ENCODE measurements at places on chromosomes 2 and 18. TPM values are rescaled to one million over a fixed set of nuclear protein-coding genes. Genes with fewer than 3 reads are reported as not detected.

DNA sequence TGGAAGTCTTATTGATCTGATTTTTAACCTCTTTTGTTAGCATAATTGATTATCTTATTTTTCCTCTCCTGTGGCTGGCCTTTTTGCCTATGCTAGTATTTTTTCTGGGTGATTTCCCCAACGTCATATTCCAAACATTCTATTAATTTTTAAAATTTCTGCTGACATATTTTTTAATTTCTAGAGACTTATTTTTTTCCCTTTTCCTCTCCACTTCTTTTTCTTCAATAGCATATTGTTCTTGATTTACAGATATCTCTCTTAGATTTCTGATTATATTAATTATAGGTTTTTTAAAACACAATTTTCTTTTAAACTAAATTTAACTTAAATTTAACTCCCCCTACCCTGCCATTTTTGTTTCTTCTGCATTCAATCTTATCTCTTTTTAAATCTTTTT, 47.2 kb upstream of the NR4A2 start:
- H3K36me3 ChIP-seq = peaks cover 3% of the 10 kb centered on the region
- H3K27me3 ChIP-seq = no peaks in the 10 kb centered on the region
- H3K4me3 ChIP-seq = no peak overlapping the region
- no peaks in the 10 kb centered on the region for H3K4me1 ChIP-seq

DNA sequence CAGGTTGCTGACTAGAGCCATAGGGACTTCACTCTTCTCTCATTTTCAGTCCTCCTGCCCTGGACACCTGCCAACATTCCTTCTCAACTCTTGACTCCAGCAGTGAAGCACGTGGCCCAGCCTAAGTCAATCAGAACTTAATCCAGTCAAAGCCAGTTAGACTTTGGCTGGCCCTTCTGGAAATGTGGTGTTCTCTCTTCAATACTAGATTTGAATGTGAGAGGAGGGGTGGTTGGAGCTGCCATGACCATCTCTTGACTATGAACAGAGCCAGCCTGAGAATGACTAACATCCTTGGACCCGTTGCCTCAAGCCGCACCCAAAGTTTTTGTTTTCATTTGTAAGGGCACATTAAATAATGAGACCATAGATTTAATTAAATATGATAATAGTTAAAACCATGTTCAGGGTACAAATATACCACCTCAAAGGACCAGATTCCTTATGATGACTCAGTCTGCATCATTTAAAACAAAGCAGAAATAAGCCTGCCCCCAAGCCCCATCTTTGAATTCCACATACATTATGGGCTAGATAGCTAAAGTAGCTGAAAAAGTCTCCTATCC, 49.7 kb upstream of the RASGRP3 start:
- H3K36me3 ChIP-seq = no peaks in the 10 kb centered on the region
- H3K4me1 ChIP-seq = no peaks in the 10 kb centered on the region
- H3K27me3 ChIP-seq = no peaks in the 10 kb centered on the region

DNA sequence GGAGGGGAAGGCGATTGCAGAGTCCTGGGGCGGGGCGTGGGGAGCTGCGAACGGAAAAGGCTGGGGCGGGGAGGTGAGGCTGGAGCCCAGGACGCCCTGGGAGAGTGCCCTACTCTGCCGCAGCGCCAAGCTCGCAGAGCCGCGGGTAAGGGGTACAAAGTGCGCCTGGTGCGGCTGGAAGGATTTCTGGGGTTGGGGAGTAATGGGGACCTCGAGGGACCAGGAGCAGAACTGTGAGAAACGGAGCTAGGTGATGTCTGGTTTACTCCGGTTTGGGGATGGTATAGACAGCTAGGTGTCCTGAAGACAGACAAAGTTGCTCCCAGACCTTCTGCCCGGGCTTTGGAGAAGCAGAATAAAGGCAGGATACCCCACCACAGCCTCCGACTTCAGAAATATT, 718 bp upstream of the NXPH2 start:
- no peak overlapping the region for H3K27ac ChIP-seq
- H3K4me1 ChIP-seq = peaks cover 2% of the 10 kb centered on the region
- H3K4me3 ChIP-seq = peak overlapping the region; percentile 83
- peak; percentile 41 for DNase-seq

DNA sequence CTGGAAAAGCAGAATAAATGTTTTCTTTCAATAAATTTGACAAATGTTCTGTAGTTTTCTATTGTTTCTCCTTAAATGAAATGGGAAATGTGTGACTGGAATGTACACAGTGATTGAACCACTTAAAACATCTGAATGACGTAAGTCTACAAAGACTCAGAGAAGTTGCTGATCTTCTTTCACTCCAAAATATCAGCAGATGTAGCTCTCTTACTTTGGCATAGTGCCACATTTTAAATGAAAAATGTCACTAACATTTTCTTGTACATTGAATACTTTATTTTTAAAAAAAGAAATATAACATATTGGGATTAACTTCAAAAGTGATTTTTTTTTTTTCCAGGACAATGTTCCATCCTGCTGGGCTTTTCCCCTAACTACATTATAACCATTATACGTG, 565.6 kb downstream of the TMEM182 start:
- no peak overlapping the region for H3K4me3 ChIP-seq
- H3K36me3 ChIP-seq = no peaks in the 10 kb centered on the region
- H3K27me3 ChIP-seq = no peaks in the 10 kb centered on the region

- no peak overlapping the region for H3K4me3 ChIP-seq
- H3K27ac ChIP-seq = no peak overlapping the region
- peaks cover 4% of the 10 kb centered on the region for H3K36me3 ChIP-seq
- no peaks in the 10 kb centered on the region for H3K27me3 ChIP-seq
- H3K4me1 ChIP-seq = no peaks in the 10 kb centered on the region
These were observed 70.7 kb downstream of the LIPG start for GRCh38 chr18:49632588-49632987.

DNA sequence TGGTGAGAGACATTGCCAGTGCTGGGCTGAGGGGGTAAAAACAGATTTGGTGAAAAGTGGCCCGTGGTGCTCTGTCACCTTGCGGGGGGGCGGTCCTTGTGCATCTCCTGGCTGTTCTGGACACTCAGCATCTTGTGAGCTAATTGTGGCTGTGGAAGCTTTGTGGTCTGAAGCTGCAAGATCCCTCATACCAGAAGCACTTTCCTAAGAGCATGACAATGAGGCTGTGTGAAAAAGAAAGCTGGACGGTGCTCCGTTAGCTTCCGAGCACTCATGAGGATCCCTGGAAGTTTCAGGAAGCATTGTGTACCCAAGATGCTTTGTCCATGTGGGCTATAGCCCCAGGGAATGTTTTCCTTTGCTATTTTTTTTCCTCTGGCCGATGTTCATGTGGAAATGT, 74.5 kb downstream of the CABLES1 start:
- H3K27me3 ChIP-seq = no peaks in the 10 kb centered on the region
- DNase-seq = no peak
- no peak overlapping the region for H3K4me3 ChIP-seq
- peaks cover 38% of the 10 kb centered on the region for H3K36me3 ChIP-seq

DNA sequence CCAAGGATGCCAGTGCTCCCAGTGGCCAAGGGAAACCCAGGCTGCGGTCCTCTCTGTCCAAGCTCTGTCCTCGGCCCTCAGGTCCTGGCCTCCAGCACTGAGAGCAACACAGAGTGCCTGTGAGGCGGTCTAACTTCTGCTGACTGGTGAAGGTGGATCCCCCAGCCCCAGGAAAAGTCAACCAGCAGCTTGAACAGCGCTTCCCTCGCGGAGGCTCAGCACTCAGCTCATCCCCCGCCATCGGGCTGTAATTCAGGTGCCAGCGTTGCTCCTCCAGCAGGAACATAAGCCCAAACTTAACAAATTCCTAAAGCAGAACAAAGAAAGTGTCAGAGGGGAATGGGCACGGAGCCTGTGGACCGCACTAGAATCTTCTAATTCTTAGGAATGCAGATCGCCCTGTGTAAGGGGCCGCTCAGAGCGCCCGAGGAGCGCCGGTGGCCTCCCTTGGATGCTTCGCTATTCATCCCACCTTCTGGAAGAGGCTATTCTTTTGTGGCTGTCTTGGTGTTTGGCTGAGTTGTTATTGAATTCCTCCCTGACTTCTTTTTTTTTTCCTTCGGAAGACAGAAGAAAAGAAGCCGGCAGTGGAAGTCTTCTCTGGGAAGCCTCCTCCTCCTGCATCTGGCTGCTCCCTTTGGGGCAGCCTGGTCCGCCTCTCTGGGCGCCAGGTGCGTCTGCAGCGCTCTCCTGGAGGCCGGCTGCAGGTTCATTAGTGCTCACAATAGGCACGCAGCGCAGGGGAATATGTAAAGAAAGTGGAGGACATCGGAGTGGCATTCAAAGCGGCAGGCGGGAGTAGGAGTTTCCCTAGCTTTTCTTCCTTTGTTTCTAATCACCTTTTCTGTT, 905.6 kb downstream of the TSN start:
- no peaks in the 10 kb centered on the region for H3K36me3 ChIP-seq
- H3K4me3 ChIP-seq = peak overlapping the region; percentile 61
- H3K27me3 ChIP-seq = no peaks in the 10 kb centered on the region
- peak overlapping the region; percentile 92 for H3K27ac ChIP-seq
- peak; percentile 91 for DNase-seq

- peak; percentile 45 for DNase-seq
- peaks cover 2% of the 10 kb centered on the region for H3K4me1 ChIP-seq
- H3K4me3 ChIP-seq = no peak overlapping the region
- no peak overlapping the region for H3K27ac ChIP-seq
- H3K36me3 ChIP-seq = peaks cover 4% of the 10 kb centered on the region
These were observed 56.3 kb upstream of the MAPRE3 start for GRCh38 chr2:26913999-26914658.

DNA sequence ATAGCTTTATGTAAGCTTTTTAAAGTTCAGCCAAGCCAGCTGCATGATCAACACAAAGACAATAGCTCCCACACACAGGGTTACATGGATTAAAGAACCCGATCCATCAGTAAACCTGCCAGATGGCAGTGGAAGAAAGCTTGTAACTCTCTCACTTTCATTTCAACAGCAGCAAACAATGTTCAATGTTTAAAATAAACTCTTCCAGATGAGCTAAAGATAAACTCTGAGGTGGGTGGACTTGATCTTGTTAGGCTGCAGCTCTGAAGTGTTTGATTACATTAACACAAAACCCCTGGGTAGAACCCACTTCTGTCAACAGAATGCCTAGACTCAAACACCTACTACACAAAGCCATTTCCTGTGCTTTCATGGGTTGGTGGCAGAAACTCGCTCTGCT, 13.9 kb downstream of the RDH14 start:
- H3K4me1 ChIP-seq = peaks cover 3% of the 10 kb centered on the region
- H3K36me3 ChIP-seq = no peaks in the 10 kb centered on the region
- no peak overlapping the region for H3K4me3 ChIP-seq
- H3K27me3 ChIP-seq = no peaks in the 10 kb centered on the region

DNA sequence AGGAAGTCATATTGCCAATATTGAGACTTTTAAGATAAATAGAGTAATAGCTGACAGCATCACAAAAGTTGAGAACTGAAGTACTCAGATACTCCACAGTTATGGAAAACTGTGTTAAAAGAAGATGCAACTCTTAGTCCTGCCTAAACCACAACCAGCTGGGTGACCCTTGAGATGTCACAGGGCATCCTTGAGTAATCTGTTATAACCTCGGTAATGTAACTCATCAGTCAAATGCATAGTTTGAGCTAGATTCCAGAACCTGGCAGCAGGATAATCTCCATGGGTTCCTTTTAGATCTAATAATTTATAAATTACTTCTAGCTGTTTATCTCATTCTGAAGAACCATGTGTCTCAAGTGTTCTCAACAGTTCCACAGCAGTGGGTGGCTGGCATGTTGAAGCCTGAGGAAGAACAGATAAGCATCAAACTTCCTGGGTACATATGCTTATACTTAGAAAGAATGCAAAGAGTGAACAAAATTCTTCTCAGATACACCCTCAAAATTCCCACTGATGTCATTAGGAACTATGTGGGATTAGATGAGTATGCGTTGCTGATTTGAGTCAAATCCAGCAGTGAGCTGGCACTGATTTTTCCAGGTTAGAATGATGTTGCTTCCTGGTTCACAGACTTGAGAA, 304.1 kb upstream of the ERBB4 start:
- DNase-seq = no peak
- H3K4me1 ChIP-seq = no peaks in the 10 kb centered on the region
- no peak overlapping the region for H3K4me3 ChIP-seq
- no peak overlapping the region for H3K27ac ChIP-seq

DNA sequence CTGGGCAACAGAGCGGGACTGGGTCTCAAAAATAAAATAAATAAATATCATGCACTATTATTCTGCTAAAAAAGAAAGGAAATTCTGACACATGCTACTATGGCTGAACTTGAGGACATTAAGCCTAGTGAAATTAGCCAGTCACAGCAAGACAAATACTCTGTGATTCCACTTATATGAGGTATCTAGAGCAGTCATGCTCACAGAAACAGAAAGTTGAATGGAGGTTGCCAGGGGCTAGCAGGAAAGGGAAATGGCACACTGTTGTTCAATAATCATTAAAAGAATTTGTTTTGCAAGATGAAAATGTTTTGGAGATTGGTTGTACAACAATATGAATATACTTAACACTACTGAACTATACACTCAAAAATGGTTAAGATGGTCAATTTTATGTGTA, 60.8 kb downstream of the NCKAP1 start:
- H3K36me3 ChIP-seq = peaks cover 60% of the 10 kb centered on the region
- DNase-seq = no peak
- no peak overlapping the region for H3K27ac ChIP-seq
- no peak overlapping the region for H3K4me3 ChIP-seq
- H3K4me1 ChIP-seq = no peaks in the 10 kb centered on the region

ADRA2B gene
- 2.7 TPM for total RNA-seq

DAW1 gene
- total RNA-seq = not detected

KIF5C gene
- 52.9 TPM for total RNA-seq

CCDC141 gene
- 1.0 TPM for total RNA-seq

KCTD18 gene
- total RNA-seq = 3.4 TPM

SH3BP4 gene
- total RNA-seq = 93.8 TPM

SLC9A4 gene
- total RNA-seq = not detected

NT5DC4 gene
- not detected for total RNA-seq

NTSR2 gene
- not detected for total RNA-seq

FER1L5 gene
- 1.2 TPM for total RNA-seq

SSB gene
- total RNA-seq = 257 TPM

Measured in H9 (cell line).